ENCODE measurements at places on chromosomes 7 and 10.

GRCh38 chr10:115514895-115515294 lies 421.7 kb downstream of the ATRNL1 start:
- DNase-seq: no peak

DNA sequence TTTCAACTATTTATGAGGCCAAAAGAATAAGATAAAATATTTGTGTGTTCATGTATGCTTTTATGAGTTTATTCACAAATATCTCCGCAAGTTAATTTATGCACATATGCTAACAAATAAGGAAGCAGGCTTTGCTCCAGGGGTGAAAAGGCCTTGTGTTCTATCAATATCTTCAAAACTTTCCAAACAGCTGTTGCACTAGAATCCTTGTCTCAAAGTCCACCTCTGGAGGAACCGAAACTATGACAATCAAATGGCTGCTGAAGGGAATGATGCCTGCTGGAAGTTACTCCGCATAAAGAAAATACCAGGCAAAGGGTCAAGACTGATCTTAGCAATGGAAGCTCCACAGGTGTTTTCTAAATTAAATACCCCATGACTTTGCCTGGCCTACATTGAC lies 145.0 kb upstream of the GHITM start:
- DNase-seq: no peak

- DNase-seq: no peak
These were observed 15.9 kb downstream of the ODAD2 start for GRCh38 chr10:27982875-27983543.

DNA sequence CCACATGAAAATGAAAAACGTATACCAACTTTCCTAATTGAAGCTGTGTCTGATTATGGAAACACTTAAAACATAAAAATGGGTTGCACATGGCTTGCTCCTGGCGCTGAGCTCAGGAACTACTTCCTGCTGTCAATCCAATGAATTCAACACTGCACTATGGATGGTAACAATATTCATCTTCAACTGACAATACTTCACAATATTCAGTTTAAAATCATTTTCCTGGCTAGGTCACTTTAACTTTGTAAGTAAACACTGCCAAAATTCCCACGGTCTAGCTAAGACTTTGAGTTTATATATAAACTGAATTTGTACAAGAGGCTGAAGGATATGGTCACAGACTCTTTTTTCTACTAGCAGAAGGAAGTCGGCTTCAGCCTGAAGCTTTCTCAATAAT lies 556.9 kb downstream of the TNS3 start:
- DNase-seq: no peak

GRCh38 chr7:112743811-112744210 lies 46.4 kb downstream of the TMEM168 start:
- no peak for DNase-seq

DNA sequence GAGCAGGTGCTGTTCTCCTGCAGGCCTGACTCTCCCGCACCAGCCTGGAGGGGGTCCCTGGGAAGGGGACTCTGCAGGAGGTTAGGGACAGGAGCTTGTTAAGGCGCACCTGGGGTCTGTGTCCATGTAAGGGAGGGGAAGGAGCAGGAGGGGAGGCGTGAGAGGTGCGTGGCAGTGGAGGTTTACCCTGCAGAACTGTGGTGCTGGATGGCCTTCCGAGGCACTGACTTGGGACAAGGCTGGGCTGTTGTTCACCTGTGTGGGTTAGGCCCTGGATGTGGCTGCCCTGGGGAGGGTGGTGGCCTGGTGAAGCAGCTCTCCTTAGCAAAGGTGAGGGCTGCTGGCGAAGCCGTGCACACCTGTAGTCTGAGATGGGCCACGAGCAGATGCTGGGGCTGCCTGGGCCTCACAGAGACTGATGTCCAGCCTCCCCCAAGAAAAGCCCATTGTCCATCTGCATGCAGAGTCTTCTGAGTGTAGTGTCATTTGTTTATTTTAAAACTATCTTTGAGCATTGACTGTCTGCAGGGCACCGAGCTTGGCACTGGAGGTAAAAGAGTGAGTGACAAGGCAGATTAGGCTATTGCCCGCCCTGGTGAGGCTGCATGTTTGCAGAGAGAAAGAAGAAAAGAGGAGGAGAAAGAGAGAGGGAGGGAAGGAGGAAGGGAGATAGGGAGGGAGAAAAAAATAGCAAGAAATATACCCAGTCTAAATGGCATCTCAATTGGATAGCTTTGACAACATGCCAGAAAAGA lies 225.3 kb downstream of the GLRX3 start:
- DNase-seq: no peak

Data from stimulated activated CD8-positive, alpha-beta memory T cell treated with anti-CD3 and anti-CD28 coated beads, Interleukin-15, amount 100 ng/mL, for 1 hour (primary cell).